ENCODE measurements at places on chromosomes 5 and 9. TPM values are rescaled to one million over a fixed set of nuclear protein-coding genes. Genes with fewer than 3 reads are reported as not detected.

Gene FAM151B
- total RNA-seq = 0.15 TPM

Gene MAPK9
- 47.6 TPM for total RNA-seq

Gene NADK2
- total RNA-seq = 10.3 TPM

Gene SPEF2
- 5.9 TPM for total RNA-seq

Gene FBXO4
- total RNA-seq = 13.9 TPM

Gene FAM221B
- total RNA-seq = not detected

Gene CAVIN4
- 0.12 TPM for total RNA-seq

Gene PCDHGA3
- total RNA-seq = not detected

Gene ADRA1B
- not detected for total RNA-seq

Gene PCDHA3
- not detected for total RNA-seq

Gene SWI5
- 8.8 TPM for total RNA-seq

Gene GPX8
- total RNA-seq = not detected

Gene TMEM203
- 28.5 TPM for total RNA-seq

Gene ZNF483
- 2.4 TPM for total RNA-seq

Gene CARTPT
- total RNA-seq = not detected

Gene GALNT12
- 10.1 TPM for total RNA-seq

Gene GLRA1
- total RNA-seq = not detected

Gene IL13
- total RNA-seq = 2.5 TPM
